ENCODE measurements at places on chromosomes 1 and 21. TPM values are rescaled to one million over a fixed set of nuclear protein-coding genes. Genes with fewer than 3 reads are reported as not detected.

DNA sequence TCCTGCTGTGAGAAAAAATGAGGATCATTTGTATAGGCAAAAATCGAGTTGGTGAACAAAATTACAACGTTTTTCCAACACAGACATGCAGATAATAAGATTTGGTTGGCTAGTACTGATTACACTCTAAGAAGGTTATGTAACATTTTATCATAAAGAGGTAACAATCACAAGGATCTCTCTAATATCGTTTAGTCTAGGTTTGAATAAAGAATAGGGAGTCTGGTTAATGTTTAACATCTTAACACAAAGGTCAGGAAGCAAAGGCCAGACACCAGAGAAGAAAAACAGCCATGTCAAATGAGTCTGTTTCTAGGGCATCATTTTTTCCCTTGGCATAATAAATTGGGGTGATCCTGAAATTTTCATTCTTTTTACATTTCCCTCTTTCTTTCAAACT, 207.4 kb upstream of the CHRM3 start:
- no peak for DNase-seq

Gene HLX
- 18.5 TPM for total RNA-seq

Gene CHIA
- total RNA-seq = 10.9 TPM

DNA sequence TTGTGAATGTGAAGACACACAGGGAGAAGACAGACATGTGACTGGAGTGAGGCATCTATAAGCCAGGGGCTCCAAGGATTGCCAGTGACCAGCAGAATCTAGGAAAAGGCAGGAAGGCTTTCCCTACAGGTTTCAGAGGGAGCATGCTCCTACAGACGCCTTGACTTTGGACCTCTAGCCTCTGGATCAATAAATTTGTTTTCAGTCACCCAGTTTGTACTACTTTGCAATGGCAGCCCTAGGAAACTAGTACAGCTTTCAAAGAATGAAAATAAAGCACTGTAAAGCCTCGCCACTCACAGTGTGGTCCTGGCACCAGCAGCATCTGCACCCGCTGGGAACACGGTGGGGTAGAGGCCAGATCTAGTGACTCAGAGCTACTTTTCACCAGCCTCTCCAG, 510.0 kb downstream of the LTN1 start:
- DNase-seq = no peak

Gene KCNE1
- 21.7 TPM for total RNA-seq

GRCh38 chr1:206963740-206964139, 6.5 kb downstream of the FCAMR start:
- DNase-seq = no peak

- no peak for DNase-seq
These were observed 16.4 kb upstream of the C4BPB start for GRCh38 chr1:207072233-207072632.

- no peak for DNase-seq
These were observed 28.1 kb downstream of the RNF187 start for GRCh38 chr1:228515200-228515834.

DNA sequence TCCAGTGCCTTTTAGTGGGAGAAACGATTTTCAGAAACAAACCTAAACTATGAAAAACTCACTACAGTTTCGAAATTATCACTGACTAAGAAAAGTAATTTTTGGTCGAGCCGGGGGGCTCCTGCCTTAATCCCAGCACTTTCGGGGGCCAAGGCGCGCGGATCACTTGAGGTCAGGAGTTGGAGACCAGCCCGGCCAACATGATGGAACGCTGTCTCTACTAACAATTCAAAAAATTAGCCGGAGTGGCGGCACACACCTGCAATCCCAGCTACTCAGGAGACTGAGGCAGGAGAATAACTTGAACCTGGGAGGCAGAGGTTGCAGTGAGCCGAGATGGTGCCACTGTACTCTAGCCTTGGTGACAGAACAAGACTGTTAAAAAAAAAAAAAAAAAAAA, 3.0 kb downstream of the CFHR3 start:
- no peak for DNase-seq

DNA sequence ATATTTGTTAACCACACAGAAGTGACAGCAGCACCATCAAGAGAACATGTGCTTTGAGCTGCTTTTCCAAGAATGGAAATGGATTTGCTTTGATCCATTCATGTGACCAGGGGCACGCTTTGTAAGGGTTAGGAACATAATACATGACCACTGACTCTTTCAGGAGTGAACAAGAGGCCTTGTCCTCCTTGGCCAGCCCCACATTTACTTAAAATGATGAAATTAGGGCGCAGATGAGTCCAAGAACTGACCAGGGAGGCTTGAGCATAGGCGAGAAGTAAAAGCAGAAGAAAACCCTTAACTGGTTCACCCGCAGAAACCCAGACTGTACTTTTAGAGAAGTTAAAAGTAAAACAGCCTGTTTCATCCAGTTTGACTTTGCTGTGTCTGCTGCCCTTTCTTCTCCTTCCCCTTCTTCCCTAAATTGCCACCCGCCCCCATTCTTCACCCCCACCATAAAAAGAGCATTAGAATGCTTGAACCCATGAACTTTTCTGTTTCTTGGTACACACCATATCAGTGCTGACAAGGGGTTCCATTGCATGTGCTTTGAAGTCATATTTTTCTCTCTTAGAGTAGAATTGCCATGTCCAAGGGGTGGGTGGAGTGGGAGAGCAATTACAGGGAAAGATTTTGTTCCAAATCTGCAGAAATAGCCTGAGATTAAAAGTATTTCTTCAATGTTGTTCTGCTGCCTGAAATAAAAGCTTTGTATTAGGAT, 2.6 kb upstream of the GLUL start:
- no peak for DNase-seq

Gene ZNHIT6
- total RNA-seq = 11.3 TPM

Gene SPRR5
- total RNA-seq = not detected

Gene PDZK1
- not detected for total RNA-seq

GRCh38 chr1:82840192-82840591, 1039.5 kb downstream of the ADGRL2 start:
- no peak for DNase-seq

Gene ADGRL4
- 18.8 TPM for total RNA-seq

DNA sequence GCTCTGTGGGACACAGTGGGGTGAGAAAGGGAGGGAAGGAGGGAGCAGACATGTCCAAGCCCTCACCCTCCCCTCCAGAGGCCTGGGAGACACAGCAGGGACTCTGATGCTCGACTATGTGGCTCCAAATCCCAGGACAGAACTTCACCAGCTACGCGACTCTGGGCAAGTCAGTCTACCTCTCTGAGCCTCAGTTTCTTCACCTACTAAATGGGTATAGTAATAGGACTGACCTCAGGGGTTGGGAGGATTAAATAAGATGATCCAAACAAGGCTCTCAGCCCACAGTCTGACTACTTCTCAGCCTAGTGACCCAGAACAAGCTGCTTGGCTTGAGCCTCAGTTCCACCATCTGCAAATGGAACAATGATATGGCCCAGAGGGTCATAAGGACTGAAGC, 19.6 kb downstream of the SDC3 start:
- no peak for DNase-seq

GRCh38 chr1:200150721-200151120, 123.2 kb downstream of the NR5A2 start:
- peak; percentile 52 for DNase-seq

GRCh38 chr1:8077120-8077573, 51.0 kb upstream of the ERRFI1 start:
- DNase-seq = peak; percentile 79

- DNase-seq = no peak
These were observed 39.2 kb downstream of the CSMD2 start for GRCh38 chr1:34125721-34126380.

Gene CSMD2
- 1.1 TPM for total RNA-seq

Gene JMJD4
- total RNA-seq = 14.9 TPM

DNA sequence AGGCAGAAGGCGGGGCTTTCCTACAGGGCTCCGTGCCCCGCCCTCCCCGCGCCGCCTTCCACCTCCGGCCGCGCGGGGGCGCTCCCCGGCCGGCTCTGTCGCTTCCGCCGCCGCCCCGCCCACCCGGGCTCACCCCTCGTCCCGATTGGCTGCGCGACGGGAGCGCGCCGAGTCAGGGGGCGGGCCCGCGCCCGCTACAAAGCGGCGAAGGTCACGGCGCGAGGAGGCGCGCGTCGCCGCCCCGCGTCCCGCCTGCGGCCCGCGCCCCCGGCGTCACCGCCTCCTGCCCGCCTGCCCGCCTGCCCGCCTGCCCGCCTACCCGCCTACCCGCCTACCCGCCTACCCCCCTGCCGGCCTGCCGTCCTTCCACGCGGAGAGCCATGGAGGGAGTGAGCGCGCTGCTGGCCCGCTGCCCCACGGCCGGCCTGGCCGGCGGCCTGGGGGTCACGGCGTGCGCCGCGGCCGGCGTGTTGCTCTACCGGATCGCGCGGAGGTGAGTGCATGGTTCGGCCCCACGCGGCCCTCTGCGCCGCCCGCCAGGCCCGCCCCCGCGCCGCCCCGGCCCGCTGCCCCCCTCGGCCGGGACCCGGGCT, at the start of gene TMEM201:
TMEM201 (plus strand) TSS at position 361 of the 593 bp plus-strand sequence; CDS start at position 381, 20 bp downstream.
- peak; percentile 96 for DNase-seq

GRCh38 chr1:207860531-207860930, 50.4 kb downstream of the CD34 start:
- no peak for DNase-seq

DNA sequence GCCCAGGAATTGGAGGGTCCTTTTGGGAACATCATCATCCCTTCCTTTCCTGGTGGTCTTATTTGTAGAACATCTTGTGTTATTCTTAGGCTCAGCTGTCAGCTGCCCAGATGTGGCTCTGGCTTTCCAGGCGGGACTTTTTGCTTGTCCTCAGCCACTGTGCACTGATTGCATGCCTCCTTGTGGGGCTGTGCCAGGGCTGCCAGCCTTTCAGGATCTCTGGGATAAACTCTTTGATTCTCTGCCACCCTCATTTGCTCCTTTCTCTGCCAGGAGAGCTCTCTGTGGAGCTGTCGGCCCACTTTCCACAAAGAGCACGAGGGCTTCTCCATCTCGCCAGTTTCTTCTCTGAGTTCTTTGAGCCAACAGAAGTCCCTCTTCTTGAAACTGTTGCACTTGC, 63.1 kb downstream of the PTPRU start:
- no peak for DNase-seq

Gene FAM3B
- 4.8 TPM for total RNA-seq

Gene LEFTY2
- total RNA-seq = 1.2 TPM

DNA sequence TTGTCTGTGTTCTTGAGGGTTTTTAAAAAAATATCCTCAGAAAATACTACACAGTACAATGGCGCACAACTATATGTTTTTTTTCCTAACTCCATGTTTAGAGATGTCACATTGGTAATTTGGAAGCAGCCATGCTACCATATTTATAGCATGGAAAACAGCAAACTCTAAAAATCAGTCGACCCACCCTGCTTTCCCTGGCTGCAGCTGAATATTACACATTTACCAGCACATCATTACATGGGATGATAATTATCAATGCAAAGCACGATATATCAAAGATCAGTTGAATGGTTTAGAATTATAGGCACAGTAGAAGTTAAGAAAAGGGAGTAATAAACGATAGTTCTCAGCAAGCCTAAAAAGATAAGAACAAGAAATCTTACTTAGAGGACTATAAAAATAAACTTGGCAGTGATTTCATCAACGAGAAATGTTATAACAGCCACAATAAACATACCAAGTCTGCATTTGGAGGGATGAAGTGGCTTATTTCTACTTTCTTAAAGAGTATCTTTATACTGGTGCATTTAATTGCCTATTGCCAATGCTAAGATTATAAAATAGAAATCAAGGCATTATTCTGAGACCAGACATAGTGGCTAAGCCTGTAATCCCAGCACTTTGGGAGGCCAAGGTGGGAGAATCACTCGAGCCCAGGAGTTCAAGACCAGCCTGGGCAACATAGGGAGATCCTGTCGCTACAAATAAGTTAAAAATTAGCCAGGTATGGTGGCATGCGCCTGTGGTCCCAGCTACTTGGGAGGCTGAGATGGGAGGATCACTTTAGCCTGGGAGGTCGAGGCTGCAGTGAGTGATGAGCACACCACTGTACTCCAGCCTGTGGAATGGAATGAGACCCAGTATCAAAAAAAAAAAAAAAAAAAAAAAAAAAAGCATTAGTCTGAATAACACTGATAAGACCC, 43.4 kb downstream of the WDR64 start:
- no peak for DNase-seq

- no peak for DNase-seq
These were observed 188.6 kb upstream of the VAMP3 start for GRCh38 chr1:7582460-7582972.

GRCh38 chr1:3607703-3608065, 3.6 kb downstream of the MEGF6 start:
- DNase-seq = no peak

Gene PAQR6
- 2.3 TPM for total RNA-seq

DNA sequence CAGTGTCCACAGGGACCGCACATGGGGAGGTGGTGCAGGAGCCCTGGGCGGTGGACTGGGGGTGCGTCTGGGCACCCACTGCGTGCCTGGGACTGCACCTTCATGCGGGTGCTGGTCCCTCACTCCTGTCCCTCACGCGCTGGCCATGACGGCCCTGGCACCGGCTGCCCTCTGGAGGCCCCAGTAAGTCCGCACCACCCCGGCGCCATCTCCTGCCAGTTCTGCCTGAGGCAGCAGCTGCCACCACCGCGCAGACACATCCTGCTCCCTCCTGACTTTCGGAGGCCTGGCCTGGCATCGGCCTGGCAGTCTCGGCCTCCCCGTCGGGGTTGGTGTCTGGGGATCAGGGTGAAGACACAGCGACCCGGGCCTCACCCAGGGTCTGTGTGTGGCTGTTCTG, 64.8 kb downstream of the MORN1 start:
- DNase-seq = no peak

GRCh38 chr1:47229886-47230691, 1.9 kb downstream of the TAL1 start:
- no peak for DNase-seq

DNA sequence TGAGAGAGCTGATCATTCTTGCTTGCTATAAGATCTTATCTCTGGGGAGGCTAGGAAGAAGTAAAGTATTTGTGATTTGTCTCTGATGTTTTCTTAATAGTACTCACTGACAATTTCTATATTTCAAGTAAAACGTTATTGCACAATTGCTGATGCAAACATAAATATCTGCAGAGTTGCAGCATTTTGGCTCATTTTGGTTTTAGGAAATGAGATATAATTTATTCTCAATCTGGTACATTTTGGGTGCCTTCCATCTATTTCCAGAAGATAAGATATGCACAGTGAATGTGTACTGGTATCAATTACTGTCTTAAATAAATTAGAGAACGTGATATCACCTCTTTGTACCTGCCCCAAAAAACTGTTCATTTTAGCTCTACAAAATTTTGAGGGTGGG, 1431.5 kb downstream of the BRINP3 start:
- DNase-seq = no peak

GRCh38 chr1:211372463-211372862, 45.8 kb downstream of the TRAF5 start:
- DNase-seq = no peak

Gene CDK18
- total RNA-seq = 36.6 TPM
